ENCODE measurements at places on chromosomes 7 and 10.

- no peak for DNase-seq
These were observed 696.9 kb upstream of the NRP1 start for GRCh38 chr10:34031400-34031799.

- DNase-seq = no peak
These were observed 24.3 kb downstream of the PLEKHS1 start for GRCh38 chr10:113775686-113776294.

GRCh38 chr7:159306012-159306411, 161.3 kb upstream of the VIPR2 start:
- DNase-seq = no peak

- DNase-seq = peak; percentile 72
These were observed at the start of gene OGDHL for GRCh38 chr10:49761789-49762565. TSS of gene OGDHL (minus strand) at chr10:49762323. CDS start at chr10:49758592, 3,731 bp downstream.

- no peak for DNase-seq
These were observed 32.7 kb downstream of the R3HCC1L start for GRCh38 chr10:98167191-98167590.

- DNase-seq = no peak
These were observed 204.8 kb upstream of the MEOX2 start for GRCh38 chr7:15891151-15891881.

DNA sequence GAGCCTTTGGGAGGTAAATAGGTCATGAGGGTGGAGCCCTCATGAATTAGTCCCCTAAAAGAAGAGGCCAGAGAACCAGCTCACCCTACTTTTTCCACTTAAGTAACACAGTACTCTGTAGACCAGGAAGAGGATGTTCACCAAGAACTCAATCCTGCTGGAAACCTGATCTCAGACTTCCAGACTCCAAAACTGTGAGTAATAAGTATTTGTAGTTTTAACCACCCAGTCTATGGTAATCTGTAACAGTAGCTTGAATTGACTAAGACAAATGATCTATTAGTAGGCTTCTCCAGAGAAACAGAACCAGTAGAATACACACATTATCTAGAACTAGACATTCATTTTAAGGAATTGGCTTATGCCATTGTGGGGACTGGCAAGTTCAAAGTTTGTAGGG, 51.5 kb downstream of the ANKMY2 start:
- DNase-seq = no peak

GRCh38 chr7:80393786-80394185, 118.1 kb downstream of the GNAT3 start:
- DNase-seq = no peak

DNA sequence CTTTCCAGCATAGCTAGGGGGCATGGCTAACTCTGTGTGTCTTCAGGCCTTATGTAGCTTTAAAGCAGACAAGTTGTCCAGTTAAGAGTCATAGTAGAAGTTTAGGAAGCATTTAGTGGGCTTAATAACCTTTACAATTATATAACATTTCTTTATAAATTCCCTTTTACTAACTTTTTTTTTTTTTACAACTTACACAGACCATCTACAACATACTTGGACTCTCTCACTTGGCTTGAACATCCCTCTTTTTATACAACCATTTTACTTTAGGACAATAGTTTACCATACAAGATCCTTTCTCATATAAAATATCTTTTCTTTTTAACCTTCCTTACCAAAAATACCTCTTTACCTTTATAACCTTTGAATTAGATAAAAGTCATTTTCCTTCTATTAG, 26.3 kb downstream of the SP4 start:
- no peak for DNase-seq

DNA sequence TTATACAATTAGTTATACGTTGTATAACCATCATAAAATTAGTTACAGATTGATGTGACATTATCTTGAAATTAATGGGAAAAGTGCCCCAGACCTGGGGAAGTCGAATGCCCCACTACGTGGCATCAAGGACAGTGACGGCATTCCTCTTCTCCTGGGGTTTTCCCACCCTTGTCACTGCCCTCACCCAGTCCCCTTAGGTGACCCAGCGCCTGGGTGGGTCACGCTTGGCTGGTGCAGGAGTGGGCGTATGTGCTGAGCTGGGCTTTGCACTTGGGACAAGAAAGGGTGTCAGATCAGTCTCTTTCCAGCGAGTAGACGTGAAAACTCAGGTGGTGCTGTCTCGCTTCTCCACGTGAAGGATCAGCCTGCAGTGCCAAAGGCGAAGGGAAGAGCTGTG, 7.6 kb downstream of the FOXK1 start:
- DNase-seq = no peak

DNA sequence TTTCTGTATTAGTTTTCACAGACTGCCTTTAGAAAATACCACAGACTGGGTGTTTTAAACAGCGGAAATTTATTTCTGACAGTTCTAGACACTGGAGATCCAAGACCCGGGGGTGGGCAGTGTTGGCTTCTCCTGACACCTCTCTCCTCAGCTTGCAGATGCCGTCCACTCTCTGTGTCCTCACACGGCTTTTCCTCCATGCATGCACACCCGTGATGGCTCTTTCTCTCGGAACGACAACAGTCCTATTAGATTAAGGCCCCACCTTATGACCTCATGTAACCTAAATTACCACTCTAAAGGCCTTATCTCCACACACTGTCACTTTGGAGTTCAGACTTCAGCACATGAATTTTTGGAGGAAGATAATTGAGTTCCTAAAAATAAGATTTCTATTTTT, 142.9 kb upstream of the VWC2 start:
- no peak for DNase-seq

DNA sequence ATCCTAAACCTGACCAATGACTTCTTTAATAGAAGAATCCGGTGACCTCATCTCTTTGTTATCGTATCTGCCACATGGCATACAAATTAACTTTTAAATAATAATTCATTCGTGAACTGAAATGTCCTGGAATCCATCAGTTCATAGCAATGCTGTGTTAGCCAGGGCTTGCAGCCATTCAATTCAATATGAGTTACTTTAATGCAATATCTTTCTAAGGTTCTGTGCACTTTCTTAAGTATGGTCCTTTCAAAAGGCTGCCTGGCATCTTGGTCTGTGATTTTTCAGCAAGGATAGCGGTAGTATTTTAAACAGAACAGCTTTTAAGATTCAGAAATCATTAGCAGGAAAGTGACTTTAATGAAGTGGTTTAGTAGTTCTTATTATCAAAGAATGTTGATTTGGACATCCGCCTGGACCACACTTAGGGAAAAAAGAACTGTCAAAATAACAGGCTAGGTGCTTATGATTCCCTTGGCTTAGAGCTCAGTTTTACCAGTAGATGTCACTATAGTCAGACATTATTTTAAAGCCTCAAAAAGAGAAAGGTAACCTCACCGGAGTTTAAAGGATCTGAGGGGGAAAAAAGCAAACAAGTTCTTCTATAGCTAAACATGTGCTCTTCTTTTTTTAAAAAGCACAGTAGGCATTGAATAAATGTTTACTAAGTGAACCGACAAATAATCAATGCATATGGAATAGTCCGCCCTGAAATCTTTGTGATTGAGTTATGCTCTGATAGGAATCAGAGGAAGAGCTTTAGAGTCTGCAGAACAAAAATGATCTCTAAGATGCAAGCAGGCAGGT, 22.7 kb downstream of the SLC35G1 start:
- no peak for DNase-seq

GRCh38 chr7:29328811-29329210, 134.2 kb downstream of the CHN2 start:
- DNase-seq = no peak

GRCh38 chr7:27739301-27739908, 557 bp upstream of the TAX1BP1 start:
- DNase-seq = no peak

GRCh38 chr7:121034929-121035328, 46.4 kb downstream of the CPED1 start:
- DNase-seq = no peak

DNA sequence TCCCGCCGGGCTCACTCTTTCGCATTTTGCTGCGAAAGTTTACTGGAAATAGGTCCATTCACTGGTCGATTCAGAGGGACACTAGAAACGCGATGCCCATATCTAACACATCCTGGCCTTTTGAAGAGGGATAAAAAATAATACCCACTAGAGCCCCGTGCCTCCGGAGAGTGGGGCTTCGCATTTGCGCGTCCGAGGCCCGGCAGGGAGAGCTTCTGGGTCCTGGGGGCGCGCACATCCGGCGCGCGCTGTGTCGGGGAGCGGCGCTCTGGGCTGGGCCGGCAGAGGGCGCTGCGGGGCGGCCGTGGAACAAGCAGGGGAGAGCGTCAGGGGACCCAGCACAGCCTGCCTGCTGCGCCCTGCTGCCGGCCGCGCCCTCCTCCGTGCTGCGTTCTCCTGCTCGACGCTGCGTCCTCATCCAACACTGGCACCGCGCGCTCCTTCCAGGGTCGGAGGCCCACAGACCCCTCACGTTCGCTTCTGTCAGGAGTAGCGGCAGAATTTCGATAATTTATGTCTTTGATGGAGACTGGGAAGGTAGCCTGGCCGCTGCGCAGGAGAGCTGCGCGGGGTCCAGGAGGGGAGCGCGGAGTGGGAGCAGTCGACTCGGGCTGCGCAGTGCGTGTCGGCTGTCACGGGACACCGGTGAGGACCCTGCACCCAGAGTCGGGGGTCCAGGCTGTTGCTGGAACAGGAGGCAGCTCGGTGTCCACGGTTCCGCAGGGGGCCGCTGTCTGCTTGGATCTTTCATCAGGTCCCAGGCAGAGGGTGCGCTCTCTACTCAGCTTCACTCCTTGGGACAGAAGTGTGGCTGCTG, 41.5 kb upstream of the ZNF32 start:
- DNase-seq = peak; percentile 90

GRCh38 chr10:76309741-76310587, 878.5 kb downstream of the LRMDA start:
- DNase-seq = no peak

DNA sequence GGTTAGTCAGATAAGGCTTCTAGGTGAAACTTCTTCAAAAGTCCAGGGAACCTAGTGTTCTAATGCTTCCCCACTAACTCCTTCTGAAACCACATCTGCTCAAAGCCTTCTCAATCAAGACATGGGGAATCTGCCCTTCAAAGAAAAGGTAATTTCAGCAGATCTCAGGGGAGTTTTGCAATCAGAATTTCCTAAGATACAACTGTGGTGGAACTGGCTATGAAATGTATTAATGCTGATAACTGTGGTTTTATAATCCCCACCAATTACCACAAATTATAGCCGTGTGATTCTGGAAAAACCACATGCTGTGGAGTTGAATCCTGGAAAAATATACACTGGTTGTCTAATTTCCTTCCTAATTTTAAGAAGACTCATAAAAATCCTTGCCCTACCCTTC, 233.8 kb downstream of the SORCS1 start:
- DNase-seq = no peak

GRCh38 chr10:67141300-67141699, 215.5 kb downstream of the LRRTM3 start:
- DNase-seq = no peak

DNA sequence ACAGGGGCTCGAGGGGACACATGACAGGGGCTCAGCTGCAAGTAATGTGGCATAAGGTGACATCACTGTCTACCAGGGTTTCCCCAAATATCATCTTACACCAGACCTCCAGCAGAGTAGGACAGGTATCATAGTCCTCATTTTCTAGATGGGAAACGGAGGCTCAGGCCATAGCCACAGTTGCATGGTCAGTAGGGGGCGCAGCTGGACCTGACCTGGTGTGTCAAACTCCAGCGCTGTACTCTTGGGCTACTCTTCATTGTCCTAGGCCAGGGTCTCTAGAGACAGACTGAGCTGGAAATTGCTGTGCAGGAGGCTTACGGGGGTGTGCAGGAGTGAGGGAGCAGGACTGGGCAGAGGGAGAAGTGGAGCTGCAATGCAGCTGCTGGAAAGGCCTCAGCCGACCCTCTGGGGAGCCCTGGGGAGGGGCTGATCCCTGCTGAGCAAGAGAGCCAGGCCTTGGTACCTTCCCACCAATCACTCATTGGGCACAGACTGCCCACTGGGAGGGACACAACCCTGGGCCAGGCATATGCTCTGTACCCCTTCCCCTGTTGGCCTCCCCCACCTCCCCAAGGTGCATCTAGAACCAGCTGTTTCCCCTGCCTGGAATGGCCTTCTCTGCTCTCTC, 89.9 kb downstream of the CDH23 start:
- peak; percentile 68 for DNase-seq

GRCh38 chr7:27409776-27410175, 167.2 kb downstream of the EVX1 start:
- no peak for DNase-seq

DNA sequence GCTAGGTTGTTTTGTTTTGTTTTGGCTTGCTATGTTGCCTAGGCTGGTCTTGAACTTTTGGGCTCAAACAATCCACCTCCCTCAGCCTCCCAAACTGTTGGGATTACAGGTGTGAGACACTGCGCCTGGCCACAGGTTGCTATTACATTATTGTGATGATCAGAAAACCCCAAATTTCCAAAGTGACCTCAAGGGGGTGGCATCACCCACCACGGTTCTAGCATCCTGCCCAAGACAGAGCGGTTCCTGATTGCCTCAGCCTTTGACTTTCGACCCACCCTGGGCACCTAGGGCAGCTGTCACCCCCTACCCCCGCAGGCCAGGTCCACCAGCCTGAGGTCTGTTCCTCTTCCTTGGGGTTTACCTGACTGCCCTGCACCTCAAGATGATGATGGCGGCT, 28.4 kb downstream of the SBDS start:
- no peak for DNase-seq

- no peak for DNase-seq
These were observed 242.9 kb downstream of the ABCA13 start for GRCh38 chr7:48414011-48414732.

DNA sequence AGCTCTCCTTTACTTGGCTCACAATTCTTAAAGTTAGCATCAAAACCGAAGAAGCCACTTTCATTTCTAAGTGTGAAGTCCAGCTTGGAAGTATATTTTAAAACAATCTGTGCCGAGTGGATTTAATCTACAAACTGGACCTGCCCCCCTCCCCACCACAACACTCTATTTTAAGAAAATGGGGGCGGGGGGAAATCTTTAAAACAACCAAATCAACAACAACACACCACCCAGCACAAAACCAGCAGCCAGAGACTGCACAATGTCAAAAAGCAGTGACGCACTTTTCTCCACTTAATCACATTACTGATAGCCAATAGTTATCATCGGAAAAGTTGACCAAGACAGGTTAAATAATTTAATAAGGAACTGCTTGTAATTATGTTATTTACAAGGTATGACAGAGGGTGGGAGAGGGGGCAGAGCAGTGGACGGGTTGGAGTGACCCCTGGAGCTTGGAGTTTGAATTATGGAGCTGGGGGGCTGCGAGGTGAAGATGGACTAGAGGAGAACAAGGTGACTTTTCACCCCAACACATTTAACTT, 2.8 kb downstream of the EBF3 start:
- DNase-seq = no peak

GRCh38 chr7:156236181-156236889, 404.2 kb upstream of the RNF32 start:
- no peak for DNase-seq

GRCh38 chr7:76246804-76247389, 45.2 kb downstream of the SRRM3 start:
- DNase-seq = no peak

- DNase-seq = no peak
These were observed 339.2 kb downstream of the LRMDA start for GRCh38 chr10:75770626-75771081.

Measured in stimulated activated CD4-positive, alpha-beta T cell treated with anti-CD3 and anti-CD28 coated beads, Interleukin-2, amount 100 ng/mL, for 24 hours (primary cell).